Fibroblast of the conjunctiva (primary cell): ENCODE measurements at places on chromosomes 3 and 15.
A peak's percentile ranks its signal among the peaks of the same experiment; 100 is the strongest.

GRCh38 chr3:7876741-7877297 is 624.8 kb upstream of the LMCD1 start:
- no peak for DNase-seq

DNA sequence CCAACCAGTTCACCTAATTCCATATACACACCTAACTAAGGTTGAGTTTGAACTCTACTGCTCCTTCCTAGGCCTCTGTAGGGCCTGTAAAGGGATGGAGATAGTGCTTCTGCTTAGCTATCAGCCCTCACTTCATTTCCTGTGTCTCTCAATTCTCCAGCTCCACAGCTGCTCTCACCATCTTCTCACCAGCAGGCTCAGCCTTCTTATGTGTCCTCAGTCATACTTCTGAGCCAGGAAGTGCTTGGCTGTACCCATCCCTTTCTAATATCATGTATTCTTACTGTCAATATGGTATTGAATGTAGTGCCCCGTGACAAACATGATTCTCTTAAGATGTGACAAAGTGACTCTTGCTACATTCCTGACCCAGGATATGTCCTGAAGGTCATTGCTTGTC is 116.9 kb downstream of the SLC9A9 start:
- no peak for DNase-seq

- no peak for DNase-seq
Observed at GRCh38 chr15:62122249-62122648, 42.8 kb downstream of the C2CD4B start.

DNA sequence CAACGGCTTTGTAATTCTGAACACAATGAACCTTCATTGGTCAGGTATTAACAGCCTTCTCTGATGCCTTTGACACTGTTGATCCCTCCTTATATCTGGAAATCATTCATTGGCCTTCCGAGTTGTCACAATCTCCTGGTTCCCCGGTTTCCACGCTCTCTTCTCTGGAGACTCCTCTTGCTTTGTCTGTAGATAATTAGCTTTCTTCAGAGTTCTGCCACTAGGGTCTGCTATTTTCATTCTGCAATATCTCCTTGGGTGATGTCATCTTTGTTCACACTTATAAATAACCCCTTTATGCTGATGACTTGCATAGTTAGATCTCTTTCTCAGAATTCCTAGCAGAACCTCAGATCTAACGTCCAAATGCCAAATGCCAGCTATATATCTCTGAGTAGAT is 583.8 kb upstream of the ZNF717 start:
- DNase-seq: no peak

DNA sequence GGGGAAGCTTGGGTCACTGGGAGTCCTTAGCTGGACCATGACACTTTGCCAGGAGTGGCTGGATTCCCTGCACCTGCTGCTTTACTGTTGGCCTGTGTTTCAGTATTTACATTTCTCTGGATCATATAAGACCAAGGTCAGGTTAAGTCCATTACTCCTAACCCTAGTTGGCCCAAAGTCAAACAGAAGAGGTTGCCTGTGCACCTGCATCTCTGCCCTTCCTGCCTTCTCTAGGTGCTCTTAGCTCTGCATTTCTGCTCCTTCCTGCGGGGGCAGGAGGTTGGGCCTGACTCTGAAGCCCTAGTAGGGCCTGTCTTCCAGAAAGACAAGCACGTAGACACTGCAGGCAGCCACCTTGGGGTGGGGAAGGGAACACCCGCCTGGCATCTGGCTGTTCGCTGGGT is 124.3 kb downstream of the RPLP1 start:
- DNase-seq: no peak

DNA sequence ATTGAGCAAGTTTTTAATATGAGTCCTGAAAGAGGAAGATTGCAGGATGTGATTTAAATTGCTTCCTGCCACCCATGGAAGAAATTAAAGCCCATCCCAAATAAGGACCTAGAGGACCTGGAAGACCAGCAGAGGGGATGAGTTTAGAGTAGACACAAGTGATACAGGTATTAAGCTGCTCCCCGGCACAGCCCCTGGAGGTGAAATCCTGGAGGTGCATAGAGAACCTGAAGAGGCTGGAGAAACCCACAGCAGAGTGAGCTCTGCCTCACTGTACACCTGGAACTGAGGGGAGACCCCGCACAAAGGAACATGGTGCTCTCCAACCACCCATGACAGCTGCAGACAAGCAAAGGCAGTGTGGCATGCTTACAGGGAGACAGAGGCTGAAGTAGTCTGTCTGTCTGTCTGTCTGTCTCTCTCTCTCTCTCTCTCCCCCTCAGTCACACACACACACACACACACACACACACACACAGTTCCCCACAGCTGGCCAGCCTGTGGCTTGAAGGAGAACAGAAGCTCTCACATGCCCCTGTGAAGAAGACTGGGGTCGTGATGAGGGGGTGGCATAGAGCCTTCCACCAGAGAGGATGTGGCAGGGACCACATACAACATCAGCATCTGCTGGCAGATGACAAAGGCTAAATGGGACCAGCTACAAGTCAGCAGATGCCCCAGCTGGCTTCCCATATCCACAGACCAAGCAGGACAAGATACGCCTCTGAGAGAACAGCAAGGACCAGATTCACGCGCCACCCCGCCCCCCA is 38.1 kb downstream of the FSIP1 start:
- no peak for DNase-seq

DNA sequence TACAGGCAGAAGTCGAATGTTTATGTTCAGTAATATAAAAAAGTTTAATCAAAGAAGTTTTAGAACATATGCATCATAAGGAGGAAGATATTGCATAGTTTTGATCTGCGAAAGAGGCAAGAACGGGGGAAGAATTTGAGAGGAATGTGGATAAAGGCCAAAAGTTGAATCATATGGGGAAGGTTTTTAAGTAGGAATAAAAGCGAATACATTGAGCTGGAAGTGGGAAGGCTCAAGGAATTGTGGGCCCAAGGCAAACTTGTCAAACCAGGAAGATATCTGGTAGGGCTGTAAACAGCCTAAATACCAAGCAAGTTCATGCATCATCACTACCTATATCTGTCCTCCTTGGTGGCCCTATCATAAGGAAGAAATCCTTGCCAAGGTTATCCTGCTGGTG is 186.9 kb downstream of the MAGI1 start:
- peak; percentile 36 for DNase-seq

- DNase-seq: no peak
Observed at GRCh38 chr3:15542614-15543013, 21.1 kb upstream of the COLQ start.

DNA sequence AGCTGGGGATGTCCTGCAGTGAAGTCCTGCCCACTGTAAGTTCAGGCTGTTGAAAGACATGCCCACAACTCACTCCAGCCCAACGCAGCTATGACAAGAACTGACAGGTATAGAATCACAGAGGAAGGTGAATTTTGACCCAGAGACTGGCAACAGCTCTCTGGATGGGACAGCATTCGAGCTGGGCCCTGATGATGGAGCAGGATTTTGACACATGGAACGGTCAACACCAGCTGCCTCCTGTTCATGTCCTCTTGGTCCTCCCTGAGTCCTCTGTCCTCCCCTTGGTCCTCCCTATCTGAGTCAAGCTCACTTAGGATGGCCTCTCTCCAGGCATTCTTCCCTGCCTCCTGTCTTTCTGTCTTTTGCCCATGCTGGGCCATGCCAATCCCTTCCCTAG is 15.2 kb upstream of the ACAN start:
- no peak for DNase-seq

- no peak for DNase-seq
Observed at GRCh38 chr3:195129072-195129643, 141.8 kb downstream of the XXYLT1 start.

DNA sequence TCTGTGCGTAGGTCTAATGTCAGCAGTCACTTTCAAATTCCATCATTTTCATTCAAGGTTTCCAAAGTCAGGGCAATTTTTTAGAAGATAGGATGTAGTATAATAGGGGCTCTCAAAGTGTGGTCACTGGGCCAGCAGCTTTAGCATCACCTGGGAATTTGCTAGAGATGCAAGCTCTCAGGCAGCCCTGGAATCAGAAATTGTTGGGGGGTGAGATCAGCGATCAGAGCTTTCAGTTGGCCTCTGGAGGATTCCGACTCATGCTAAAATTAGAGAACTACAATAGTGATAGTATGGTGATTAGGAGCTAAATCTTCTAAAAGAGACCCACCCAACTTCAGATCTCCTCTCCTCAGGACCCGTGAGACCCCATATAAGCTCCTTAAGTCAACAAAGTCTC is 2.4 kb upstream of the FRMD4B start:
- no peak for DNase-seq

GRCh38 chr3:184868477-184868876 is 56.5 kb downstream of the VPS8 start:
- no peak for DNase-seq

DNA sequence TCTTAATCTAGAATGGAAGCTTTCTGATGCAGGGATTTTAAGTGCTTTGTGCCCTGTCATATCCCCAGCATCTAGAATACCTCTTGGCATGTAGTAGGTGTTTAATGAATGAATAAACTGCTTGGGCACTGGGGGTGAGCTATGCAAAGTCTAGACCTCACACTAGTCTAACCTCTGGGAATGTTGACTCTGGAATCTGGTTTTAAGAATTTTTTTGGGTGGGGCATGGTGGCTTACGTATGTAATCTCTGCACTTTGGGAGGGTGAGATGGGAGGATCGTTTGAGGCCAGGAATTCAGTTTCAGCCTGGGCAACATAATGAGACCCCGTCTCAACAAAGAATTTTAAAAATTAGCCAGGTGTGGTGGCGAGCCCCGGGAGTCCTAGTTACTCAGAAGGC is 146.3 kb upstream of the RGMA start:
- DNase-seq: no peak
